ENCODE measurements at places on chromosomes 5 and 9.

DNA sequence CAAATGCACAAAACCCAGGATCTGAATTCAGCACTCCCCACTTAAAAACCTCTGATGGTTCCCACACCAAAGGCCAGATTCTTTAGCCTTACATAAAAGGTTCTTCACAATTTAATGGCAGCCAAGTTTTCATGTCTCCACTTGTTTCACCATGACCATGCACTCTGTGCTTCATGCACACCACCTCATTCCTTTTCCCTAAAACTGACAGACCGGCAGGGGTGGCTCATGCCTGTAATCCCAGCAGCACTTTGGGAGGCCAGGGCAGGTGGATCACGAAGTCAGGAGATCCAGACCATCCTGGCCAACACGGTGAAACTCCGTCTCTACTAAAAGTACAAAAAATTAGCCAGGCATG is 150.4 kb downstream of the SEMA6A start:
- no peak for DNase-seq

DNA sequence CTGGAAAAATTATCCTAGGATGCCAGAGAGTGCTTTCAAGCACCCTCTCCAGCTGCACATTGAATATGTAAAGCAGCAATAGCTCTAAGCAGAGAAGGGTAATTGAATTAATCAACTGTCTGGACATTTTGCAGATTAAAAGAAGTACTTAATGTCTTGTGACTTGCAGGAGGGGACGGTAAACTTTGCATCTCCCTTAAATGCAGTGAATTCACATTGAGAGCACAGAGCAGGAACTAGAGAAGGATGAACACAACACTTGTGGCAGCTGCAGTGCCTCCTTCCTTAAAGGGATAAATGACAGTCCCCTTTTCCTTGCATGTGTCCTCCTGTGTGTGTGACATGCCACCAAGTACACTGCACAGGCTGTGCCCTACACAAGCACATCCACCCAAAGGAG is 7.4 kb upstream of the CDK5RAP2 start:
- no peak for DNase-seq

DNA sequence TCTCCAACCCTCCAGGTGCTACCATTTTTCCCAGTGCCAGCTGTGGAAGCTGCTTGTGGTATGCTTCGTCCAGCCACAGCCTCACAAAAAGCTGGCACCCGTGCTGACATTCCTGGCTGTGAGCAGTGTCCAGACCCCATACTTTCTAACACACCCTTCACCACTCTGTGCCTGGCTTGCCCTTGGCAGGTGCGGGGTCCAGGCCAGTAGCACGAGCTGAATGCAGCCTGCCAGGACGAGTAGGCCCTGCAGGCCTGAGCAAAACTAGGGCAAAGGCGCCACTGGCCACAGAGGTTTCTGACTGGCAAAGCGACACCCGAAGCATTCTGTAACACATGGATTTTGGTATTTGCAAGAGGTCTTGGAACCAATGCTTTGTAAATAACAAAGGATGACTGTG is 26.0 kb upstream of the GHR start:
- DNase-seq = no peak

- no peak for DNase-seq
Observed at GRCh38 chr5:3818624-3819023, 223.0 kb downstream of the IRX1 start.

GRCh38 chr5:130155345-130156011 is 251.2 kb downstream of the CHSY3 start:
- DNase-seq = no peak

All from stimulated activated CD8-positive, alpha-beta memory T cell treated with anti-CD3 and anti-CD28 coated beads, Interleukin-4, amount 100 ng/mL, for 1 hour (primary cell).